ENCODE measurements at places on chromosomes 12 and 14.
A peak's percentile ranks its signal among the peaks of the same experiment; 100 is the strongest.

DNA sequence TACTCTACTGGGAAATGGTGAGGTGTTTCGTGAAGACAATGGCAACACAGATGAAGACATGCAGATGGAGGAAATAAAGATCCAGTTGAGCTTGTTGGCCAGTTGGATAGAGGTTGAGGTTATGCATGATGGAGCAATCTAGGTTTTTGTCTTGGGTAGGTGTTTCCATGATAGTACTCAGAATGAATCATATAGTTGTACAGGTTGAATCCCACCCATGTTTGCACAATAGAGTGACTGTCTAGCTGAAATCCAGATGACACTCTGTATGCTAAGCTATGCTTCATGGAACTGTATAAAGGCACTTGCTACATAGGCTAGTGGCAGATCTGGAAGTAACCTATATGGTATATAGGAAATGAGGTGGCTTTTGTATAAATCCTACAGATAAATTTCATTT is 264.9 kb downstream of the NAV3 start:
- no peak for DNase-seq

DNA sequence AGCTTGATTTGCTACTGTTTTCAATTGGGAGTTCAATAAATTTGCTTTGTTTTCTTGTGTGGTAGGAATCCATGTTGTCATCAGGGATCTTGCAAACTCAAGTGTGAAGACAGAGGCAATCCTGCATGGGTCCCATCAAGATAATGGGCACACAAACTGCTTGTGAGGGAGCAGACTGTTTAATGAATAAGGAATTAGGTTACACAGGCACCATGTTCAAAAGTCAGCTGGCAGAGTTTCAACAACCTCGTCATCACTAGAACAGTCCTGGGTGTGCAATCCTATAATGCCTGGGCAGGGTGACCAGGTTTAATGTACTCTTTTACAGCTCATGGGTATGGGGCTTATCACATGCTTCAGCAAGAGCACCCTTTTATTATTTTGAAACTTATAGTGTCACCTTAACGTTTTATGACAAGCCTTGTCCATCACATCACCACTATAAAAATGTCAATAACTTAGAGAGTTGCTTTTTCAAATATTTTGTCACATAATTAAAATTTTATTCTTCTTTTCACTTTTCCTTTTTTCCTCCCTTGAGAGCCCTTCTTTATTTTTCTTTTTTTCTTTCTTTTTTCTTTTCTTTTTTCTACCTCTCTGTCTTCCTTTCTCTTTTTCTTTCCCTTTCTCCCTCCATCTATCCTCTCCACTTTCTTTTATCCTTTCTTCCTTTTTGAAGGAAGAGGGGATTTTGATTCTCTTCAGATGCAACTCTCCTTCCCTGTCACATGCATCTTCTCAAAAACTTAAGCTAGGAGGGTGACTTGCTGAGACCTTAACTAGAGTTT is 252.2 kb upstream of the ATP2B1 start:
- DNase-seq = no peak

GRCh38 chr12:55935738-55936151 is 4.8 kb downstream of the DGKA start:
- DNase-seq = no peak

GRCh38 chr14:40100544-40101196 is 668.4 kb upstream of the FBXO33 start:
- DNase-seq = no peak

GRCh38 chr12:42360747-42361403 is 34.9 kb downstream of the PPHLN1 start:
- DNase-seq = no peak

GRCh38 chr12:3119756-3120601 is 42.8 kb downstream of the TSPAN9 start:
- no peak for DNase-seq

DNA sequence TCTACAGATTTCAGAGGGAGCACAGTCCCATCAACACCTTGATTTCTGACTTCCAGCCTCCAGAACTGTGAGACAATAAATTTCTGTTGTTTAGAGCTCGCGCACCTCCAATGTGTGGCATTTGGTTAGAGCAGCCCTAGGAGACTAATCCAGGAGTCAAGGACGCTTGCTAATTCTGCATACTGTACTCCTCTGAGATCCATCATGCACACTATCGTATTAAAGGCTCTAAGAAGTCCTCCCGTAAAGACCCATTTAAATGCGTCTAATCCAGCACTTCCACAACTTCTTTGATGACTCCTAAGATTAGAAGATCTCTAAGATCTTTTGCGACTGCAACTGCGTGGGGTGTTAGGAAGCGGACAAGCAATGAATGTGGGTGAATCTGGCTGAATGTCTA is 30.4 kb downstream of the MAP1LC3B2 start:
- no peak for DNase-seq

DNA sequence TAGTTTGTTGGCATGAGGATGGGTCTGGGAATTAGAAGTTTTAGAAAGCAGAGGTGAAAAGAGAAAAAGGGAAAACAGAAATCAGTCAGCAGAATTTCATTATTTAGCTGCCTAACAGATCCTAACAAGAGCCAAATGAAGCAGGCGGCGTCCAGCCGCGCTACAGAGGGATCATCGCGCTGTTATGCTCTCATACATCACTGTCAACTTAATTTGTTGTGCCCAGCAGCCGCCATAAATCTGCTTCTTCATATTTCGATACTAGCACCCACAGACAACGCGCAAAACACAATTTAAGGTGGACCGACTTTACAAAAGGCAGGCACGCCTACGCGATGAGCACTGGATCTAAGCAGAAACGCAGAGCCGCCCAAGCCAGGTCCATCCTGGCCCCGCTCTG is 66.7 kb downstream of the SETD3 start:
- no peak for DNase-seq

- DNase-seq = no peak
Measured at GRCh38 chr12:123105211-123105826, 45.6 kb downstream of the PITPNM2 start.

DNA sequence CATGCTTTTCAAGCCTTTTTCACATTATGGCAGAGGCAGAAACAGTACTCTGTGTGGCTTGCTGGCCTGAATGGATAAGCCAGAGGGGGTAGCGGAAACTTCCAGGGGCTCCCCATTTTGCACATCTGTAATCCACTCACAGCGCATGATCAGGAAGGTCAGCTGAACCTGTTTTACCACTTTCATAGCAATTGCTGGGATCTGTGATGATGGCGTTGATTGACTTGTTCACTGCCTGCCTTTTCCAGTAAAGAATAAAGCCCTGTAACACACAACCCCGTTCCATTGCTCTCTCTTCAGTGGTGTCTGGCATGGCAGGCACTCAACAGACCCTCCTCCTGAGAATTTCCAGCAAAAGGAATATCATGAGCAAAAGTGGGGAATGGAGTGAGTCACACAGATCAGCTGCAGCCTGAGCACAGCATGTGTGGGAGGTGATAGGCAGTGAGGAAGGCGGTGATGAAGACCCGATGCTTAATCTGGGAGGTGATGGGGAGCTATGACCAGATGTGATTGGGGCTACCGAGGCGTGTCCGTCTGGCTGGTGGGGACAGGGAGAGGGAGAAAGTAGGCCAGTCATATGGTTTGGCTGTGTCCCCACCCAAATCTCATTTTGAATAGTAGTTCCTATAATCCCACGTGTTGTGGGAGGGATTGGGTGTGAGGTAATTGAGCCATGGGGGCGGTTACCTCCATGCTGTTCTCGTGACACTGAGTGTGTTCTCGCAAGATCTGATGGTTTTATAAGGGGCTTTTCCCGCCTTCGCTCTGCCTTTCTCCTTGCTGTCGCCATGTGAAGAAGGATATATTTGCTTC is 44.7 kb upstream of the CHST11 start:
- no peak for DNase-seq

DNA sequence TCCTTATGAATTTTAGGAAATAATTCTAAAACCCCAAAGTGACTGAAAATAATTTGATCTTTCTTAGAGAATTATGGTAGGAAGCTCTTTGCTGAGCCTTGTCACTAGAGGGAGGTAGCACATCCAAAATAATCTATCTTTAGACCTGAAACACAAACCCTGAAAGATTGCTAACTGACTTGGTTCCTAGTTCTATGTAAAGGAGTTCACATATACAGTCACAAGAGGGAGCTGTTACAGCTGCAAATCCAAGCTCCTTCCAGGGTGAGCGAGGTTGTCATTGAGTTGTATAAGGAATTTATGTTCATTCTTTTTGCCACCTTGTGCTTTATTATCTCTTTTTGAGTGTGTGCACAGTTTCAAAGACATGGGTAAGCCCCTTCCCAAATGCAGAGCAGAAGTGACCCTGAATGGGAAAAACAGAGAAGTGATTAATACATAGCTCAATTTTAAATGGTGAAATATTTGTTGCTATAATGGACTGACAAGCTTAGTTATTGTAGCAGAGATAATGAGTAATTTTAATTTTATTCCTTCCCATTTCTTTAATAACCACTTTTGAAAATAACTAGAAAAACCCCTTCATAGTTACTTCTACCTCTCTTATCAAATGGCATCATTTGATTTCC is 387.9 kb downstream of the DAD1 start:
- peak; percentile 52 for DNase-seq

DNA sequence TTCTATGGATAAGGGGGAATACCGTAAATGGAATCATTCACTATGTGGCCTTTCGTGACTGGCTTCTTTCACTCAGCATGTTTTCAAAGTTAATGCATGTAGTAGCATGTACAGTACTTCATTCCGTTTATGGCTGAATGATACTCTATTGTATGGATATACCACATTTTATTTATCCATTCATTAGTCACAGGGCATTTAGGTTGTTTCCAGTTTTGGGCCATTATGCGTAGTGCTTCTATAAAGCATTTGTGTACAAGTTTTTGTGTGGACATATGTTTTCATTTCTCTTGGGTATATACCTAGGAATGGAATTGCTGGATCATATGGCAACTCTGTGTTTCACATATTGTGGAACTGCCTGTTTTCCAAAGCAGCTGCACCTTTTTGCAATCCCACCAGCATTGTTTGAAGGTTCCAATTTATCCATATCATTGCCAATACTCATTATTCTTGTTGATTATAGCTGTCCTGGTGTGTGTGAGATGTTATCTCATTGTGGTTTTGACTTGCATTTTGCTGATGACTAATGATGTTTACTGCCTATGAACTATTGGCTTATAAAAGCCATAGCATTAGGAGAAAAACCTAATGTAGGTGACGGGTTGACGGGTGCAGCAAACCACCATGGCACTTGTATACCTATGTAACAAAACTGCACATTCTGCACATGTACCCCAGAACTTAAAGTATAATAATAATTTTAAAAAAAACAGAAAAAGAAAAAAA is 45.5 kb downstream of the ATF7IP start:
- no peak for DNase-seq

GRCh38 chr14:68365228-68365627 is 427.6 kb downstream of the ZFP36L1 start:
- no peak for DNase-seq

GRCh38 chr14:23789696-23790095 is 153.5 kb downstream of the DHRS2 start:
- DNase-seq = no peak

- DNase-seq = no peak
Measured at GRCh38 chr12:111964935-111965334, 48.0 kb downstream of the TMEM116 start.

DNA sequence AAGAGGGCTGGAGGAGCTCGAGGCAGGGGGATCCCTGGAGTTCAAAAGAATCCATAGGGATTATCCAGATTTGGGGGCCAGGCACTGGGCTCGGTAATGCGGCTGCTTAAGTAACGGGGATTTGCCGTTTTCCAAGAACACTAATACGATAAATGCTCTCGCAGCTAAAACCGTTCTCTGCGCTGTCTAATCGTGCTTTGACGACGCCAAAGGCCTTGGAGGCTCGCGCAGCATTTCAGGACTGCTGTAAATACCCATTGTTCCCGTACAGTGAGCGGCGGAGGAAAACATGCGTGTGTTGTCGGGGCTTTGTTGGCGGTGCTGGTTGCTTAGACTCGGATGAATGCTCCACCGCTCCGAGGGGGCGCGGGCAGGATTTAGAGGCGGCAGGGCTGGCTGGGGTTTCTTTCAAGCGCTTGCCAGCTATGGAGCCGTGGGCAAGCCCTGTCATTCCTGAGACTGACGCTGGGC is 26.2 kb downstream of the DIO3 start:
- no peak for DNase-seq

DNA sequence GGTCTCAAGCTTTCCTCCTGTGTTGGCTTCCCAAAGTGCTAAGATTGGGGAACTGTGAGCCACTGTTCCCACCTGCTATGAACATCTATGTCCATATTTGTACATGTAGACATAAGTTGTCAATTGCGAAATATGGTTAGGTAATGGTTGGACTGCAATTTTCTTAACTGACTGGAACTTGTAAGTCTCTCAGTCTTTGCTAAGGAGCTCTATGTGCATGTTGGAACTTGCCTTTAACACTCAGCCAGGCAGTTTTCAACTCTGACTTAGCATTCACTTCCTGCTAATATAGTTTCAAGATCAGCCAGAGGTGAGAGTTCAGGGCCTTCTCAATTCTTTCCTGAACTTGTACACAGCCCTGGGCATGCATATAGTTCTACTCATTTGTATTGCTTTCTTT is 44.5 kb upstream of the EEA1 start:
- no peak for DNase-seq

GRCh38 chr14:91220581-91221000 is 23.9 kb downstream of the GPR68 start:
- no peak for DNase-seq

DNA sequence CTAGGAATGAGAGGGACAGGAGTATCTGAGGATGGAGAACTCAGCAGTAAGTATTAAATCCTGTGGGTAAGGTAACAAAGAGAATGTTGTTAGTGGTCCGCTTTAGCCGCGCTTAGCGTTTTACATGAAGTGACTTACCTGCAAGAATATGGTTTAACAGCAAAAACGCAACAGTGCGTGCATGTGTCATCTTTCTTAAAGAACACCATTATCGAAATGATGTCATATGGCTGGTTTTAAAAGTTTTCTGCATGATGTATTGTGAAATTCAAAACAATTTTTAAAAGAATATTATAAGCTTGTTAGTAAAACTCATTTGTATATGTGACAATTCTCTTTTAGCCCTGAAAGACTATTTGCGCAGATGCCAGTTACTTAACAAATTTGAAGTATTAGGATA is 1.7 kb downstream of the LEMD3 start:
- no peak for DNase-seq

GRCh38 chr12:127340381-127340780 is 926.6 kb upstream of the TMEM132C start:
- DNase-seq = no peak

GRCh38 chr14:53011053-53011462 is 60.2 kb upstream of the FERMT2 start:
- peak; percentile 29 for DNase-seq

GRCh38 chr14:77406718-77407117 is 16.6 kb downstream of the NOXRED1 start:
- DNase-seq = no peak

DNA sequence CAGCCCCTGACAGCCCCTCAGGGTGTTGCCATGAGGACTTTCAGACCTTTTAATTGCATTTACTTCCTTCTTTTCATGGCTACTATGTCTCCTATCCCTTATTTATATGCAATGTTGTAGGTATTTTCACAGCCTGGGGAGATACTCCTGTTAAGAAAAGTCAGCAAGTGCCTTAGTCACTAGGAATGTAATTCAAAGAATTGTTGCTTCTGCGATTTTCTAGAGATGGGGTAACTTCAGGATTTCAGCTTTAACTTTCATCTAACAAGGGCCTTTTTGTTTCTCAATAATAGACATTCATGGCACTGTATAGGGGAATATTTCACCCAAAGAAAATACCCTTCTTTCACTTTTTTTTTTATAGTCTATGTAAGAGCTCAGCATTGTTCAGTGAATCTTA is 533.3 kb upstream of the MIS18BP1 start:
- no peak for DNase-seq
